NCI-H226 (cell line): ENCODE measurements at places on chromosomes 2 and 18.
A peak's percentile ranks its signal among the peaks of the same experiment; 100 is the strongest.

- DNase-seq = no peak
These were observed 172.9 kb downstream of the WDR7 start for GRCh38 chr18:56823986-56824565.

GRCh38 chr2:144194326-144195071, 325.4 kb downstream of the ZEB2 start:
- peak; percentile 11 for DNase-seq

DNA sequence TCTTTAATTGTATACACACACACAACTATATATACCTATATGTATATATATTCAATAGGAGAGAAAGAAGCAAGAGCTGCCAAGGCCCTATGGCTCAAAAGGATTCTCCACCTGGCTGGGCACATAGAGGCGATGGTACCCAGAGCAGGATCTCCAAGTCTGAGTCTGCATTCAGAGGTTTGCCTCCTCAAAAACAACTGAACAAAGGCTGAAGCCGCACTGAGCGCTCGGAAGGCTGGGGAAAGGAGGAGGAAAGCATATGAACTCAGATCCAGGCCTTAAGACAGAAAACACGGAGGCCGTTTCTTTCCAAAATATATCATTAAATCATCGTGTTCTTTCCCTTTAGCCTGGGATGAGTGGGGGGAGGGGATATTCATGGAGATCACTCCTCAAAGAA, 3.6 kb downstream of the HOXD12 start:
- no peak for DNase-seq

DNA sequence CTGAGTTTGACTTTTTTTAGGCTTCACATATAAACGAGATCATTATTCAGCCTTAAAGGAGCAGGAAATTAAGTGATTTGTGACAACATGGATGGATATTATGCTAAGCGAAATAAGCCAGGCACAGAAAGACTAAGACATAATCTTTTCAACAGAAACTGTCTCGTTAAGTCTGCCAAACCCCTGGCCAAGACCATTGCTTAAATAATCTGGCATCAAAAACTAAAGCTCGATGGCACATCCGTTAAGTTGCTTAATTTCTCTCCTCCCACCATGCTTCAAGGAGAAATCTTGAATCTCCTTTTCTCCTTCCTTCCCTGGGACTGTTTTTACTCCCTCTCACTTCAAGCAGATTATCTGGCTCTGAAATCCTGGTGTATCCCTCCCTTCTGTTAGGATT, 140.3 kb downstream of the GALNT14 start:
- no peak for DNase-seq

GRCh38 chr18:44823782-44824181, 143.1 kb downstream of the SETBP1 start:
- peak; percentile 49 for DNase-seq

DNA sequence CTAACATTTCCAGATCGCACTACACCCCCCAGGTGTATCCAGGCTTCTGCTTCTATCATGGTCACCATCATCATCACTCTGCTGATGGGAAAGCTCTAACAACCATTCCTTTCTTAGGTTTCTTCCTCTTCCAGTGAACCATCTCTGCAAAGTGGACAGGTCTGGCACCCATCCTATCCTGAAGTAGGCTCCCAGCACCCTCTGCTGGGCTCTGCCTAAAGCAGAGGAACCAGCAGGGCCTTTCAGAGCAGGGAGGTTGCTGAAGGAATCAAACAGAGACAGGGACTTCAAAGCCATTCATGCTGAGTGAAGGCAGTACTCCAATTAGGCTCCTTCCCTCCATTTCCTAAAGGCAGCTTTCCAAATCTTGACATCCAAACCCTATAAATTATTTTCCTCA, 27.2 kb upstream of the SATB2 start:
- no peak for DNase-seq

GRCh38 chr2:177271981-177272666, 7.6 kb upstream of the NFE2L2 start:
- DNase-seq = no peak

DNA sequence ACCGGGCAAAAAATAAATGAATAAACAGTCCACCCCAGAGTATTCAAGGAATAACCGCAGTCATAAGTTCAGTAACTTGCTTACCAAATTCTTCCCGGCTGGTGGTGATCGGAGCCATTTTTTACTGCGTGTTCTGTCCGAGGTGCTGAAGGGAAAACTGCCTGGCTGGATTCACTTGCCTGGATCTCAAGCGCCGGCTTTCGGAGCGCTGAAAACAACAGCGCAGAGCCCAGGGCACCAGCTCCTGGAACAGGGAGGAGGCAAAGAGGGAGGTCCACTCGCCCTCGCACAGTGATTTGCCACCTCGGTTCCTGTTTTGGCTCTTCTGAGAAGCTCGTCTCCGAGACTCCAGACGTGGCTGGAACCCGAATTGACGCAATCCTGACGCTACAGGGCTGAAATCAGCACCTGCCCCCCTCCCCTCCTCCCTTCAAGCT, at the start of gene SYT4:
Gene SYT4 (minus strand): TSS at position 327 of the 437 bp plus-strand sequence. CDS start 209 bp downstream, at position 118.
- peak; percentile 49 for DNase-seq

GRCh38 chr2:233011268-233011650, 1.8 kb downstream of the NGEF start:
- DNase-seq = no peak

DNA sequence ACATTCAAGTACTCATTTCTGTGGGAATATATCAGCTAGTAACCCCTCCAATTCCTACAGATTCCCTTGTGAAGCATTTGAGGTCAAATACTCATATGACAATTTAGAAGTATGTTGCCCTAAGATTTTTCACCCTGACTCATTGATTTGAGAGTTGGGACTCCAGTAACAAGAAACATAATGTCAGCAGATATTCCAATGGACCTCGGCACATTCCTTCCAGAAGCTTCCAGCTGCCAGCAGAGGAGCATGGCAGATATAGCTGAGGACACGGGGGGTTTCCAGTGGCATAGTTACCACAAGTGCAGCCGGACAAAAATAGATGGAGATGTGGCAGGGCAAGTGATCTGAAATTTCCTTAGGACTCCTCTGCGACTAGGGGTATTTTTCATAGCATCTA, 101.9 kb upstream of the ARHGAP28 start:
- DNase-seq = peak; percentile 26

- no peak for DNase-seq
These were observed 14.0 kb downstream of the ALPG start for GRCh38 chr2:232420463-232421188.

GRCh38 chr2:159617646-159618045, 1.3 kb upstream of the BAZ2B start:
- DNase-seq = no peak

- DNase-seq = peak; percentile 33
These were observed 132.4 kb downstream of the CYP26B1 start for GRCh38 chr2:72015266-72015665.

DNA sequence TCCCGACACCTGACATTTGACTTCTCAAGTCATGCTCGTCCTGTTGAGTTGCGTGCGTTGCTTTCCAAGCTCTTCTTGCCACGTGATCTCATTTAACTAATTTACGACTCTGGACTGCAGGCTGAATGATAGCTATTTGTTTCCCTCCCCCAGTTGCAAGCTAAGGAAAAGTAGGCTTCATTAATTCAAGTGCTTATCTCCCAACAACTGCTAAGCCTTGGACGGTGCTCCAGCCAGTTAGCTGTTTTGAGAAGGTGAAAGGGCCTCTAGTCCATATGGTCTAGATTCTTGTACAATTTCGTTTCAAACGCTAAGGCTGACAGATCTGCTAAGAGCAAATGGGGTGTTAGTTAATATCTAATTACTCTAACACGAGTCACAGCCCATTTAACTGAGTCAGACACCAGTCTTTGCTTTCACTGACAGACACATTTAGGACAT, 21.1 kb downstream of the GPR45 start:
- no peak for DNase-seq

GRCh38 chr2:231318954-231319353, 76.6 kb upstream of the B3GNT7 start:
- no peak for DNase-seq

DNA sequence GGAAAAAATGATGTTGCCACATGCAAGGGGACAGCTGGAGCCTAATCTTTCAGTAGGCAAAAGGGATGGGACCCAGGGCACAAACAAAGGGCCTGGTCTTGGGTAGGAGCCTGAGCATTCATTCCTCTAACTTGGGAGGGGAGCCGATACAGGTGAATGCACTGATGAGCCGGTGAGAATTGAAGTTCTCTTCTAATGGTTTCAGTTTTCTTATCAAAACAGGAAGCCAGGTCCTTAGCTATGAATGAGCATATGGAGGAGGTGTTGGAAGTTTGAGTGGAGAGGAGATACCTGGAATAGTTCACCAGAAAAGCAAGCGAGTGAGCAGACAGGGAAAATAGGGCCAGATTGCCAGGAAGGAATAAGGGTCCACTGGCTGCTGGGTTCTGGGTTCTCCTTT, 10.1 kb downstream of the DPP4 start:
- peak; percentile 45 for DNase-seq

GRCh38 chr2:143422681-143423080, 293.5 kb downstream of the ARHGAP15 start:
- no peak for DNase-seq

DNA sequence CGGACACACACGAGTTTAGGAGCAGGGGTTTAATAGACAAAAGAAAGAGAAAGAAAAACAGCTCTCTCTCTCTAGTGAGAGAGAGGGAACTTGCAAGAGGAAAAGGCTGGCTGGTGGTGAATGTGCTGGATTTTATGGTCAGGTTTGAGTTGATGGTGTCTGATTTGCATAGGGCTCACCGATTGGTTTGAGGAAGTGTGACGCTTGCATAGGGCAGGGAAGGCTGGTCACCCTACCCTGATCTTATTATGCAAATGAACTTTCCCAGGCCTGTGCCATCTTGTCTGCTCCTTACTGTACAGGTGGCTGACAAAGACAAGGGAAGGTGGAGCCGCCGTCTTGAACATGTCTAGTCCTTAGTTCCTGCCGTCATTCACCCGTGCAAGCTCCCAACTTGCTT, 408.9 kb downstream of the RIT2 start:
- no peak for DNase-seq

DNA sequence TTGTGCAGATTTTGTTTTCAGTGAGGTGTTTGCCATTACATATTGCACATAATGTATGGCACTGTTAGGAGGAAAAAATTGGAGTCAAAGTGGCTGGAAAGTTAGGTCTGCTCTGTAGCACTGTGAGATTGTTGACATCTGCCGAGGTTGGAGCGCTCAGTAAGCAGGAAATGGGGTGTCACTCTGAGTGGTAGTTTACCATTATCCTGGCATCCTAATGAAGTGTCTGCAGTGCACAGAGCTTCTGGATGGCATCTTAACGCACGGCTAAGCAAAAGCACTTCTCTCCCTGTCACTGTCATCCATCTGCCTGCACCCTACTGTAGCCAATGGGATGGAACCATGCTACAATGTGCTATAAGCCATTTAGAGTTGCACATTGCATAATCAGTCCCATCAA, 561.9 kb downstream of the ARHGAP15 start:
- no peak for DNase-seq
